ENCODE measurements at places on chromosomes 11 and 22.

DNA sequence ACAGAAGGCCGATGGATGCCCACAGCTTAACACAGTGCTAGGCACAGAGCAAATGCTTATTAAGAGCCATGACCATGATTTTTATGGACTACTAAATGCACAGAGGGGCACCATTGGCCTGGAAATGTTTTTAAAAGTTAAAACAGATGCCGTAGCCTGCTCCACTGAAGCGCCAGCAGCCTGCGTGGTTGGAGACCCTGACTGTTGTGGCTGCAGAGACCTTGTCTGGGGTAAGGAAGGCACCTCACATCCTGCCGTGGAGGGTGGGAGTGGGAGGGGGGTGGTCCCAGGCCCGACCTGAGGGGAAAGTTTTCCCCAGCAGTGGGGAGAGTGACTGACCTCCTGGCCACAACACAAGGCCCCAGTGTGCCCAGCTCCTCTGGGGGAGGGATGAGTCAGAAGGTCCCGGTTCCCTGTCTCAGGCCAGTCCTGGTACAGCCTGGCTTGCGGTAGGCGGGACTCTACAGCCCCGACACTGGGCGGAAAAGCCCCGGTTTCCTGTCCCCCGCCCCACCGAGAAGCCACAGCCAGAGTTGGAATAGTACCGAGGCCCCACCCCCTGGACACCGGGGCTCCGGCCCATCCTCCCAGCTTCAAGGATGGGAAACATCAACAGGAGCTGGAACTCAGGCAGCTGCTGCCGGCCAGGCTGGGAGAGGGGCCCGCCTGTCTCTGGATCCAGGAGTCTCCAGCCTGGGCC lies 7.0 kb downstream of the CHST1 start:
- peak; percentile 83 for DNase-seq

GRCh38 chr22:19821523-19822300 lies 33.0 kb downstream of the GNB1L start:
- no peak for DNase-seq

GRCh38 chr11:12810568-12810894 lies 136.3 kb downstream of the TEAD1 start:
- peak; percentile 48 for DNase-seq

- DNase-seq: no peak
These were observed 132.0 kb downstream of the BUD13 start for GRCh38 chr11:116640641-116641402.

DNA sequence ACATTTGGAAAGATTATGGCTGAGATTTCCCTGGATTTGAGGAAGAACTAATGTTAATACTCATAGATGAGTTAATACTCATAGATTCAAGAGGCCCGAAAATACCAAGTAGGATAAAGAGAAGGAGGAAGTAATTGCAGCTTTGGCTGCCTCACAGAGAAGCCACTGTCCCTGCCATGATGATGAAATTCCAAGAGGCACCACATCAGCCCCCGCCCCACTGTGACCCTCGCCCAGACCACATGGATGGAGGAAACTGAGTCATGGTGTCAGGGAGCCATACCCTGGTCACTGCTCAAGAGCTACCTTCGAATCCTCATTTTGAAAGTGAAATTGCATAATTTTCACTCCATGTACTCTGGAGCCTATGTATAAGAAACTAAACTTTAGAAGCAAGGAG lies 92.9 kb upstream of the SLC22A12 start:
- DNase-seq: no peak

DNA sequence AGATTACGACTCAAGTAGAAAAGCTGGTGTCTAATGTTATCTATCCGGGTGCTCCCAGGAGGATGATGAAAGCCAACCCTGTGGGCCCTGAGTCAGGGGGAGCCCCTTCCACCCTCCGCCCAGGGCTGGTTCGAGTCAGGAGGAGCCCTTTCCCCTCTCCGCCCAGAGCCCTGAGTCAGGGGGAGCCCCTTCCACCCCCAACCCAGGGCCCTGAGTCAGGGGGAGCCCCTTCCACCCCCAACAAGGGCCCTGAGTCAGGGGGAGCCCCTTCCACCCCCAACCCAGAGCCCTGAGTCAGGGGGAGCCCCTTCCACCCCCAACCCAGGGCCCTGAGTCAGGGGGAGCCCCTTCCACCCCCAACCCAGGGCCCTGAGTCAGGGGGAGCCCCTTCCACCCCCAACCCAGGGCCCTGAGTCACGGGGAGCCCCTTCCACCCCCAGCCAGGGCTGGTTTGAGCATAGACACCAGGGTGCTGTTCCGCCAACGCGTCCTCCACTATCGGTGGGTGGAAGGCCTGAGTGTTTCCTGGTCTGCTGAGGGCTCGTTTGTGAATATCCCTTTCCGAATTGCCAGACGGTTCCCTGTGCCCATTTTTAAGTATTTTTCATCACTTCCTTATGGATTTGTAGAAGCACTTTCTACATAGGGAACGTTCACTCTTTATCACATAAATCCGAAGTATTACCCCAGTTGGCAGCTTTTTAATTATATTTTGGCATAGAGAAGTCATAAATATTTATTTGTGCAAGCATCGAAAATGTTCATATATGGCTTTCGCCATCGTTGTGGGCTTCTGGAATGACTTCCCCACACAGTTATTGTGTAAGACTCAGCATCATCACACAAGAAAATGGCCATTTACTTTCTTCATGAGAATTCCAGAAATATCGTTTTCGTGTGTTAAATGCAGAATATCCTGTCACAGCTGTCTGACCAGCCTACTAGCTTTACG lies 380.6 kb downstream of the BRD1 start:
- no peak for DNase-seq

DNA sequence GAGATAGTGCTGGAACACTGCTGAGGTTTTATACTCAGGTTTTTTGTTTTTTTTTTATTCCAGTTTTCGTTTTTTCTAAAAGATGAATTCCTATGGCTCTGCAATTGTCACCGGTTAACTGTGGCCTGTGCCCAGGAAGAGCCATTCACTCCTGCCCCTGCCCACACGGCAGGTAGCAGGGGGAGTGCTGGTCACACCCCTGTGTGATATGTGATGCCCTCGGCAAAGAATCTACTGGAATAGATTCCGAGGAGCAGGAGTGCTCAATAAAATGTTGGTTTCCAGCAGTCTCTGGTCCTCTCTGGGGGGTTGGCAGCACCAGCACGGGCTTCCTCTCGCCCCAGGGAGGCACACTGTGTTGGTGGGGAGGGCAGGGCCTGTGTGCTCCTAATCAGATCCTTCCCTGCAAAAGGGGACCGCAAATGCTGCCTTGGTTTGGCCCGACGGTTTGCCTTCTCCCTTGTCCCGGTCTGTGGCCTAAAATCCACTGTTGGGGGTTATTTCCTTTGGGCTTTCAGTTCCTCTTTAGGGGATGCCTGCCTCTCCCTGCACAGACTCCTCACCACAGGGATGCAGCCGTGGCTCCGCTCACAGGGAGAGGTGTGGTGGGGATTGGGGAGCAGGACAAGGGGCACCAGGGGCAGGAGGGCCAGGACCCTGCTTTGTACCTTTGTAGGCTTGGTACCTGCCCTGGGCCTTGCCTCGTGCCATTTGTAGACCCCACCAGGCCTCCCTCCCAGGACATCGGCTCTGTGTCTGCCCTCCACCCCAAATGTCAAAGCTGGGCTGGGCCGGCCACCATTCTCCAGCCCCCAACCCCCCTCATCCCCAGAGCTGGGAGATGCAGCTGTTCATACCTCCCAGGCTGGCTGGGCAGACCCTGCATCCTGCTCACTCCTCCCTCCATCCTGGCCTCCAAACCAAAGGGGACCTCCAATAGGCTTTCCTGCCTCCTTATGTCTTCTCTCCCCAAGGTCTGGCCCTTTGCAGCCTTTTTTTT lies 13.5 kb downstream of the MCAT start:
- DNase-seq: no peak

DNA sequence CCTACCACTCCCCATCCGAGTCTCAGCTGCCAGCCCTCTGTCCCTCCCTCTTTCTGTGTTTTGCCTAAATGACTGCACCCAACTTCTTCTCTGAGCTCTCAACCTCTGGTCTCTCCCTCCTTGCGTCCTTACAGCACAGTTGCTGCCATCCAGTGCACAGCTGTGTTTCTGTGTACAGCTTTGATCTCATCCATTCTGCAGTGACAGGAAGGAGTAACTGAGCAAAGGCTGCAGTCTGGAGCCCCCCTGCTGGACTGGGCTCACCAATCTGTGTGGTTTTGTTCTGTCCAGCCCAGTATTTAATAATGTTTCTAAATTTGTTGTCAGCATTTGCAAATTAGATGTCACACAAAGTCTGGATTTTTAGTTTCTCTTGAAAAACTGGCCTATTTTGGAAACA lies 43.8 kb downstream of the PRR5L start:
- DNase-seq: no peak

DNA sequence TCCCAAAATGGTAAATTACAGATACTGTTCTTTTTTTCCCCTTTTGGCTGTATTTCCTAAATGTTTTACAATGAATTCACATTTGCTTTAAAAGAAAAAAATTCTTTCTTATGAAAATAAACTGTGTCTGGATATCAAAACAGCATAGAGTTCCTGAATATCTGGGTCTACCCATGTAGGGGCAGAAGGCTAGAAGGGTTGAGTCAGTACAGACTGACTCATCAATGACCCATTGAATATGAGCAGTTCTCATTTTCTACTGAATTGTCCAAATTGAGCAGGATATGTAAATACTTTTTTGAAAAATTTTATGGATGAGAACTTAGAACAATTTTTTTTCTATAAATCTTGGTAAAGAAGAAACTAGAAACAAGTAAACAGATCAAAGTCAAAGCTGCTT lies 16.3 kb upstream of the C11orf87 start:
- DNase-seq: no peak

DNA sequence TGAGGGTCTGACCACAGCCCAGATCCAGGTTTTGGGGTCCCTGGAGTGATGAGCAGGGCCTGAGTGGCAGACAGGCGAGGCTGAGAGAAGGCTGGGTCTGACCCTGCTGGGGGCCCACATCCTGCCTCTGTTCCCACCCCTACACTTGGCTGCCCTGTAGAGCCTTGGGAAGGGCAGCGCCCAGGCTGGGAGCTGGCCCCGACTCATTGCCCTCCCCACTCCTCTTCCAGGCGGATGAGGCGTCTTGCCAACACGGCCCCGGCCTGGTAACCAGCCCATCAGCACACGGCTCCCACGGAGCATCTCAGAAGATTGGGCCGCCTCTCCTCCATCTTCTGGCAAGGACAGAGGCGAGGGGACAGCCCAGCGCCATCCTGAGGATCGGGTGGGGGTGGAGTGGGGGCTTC lies 4.9 kb downstream of the DERL3 start:
- peak; percentile 61 for DNase-seq

DNA sequence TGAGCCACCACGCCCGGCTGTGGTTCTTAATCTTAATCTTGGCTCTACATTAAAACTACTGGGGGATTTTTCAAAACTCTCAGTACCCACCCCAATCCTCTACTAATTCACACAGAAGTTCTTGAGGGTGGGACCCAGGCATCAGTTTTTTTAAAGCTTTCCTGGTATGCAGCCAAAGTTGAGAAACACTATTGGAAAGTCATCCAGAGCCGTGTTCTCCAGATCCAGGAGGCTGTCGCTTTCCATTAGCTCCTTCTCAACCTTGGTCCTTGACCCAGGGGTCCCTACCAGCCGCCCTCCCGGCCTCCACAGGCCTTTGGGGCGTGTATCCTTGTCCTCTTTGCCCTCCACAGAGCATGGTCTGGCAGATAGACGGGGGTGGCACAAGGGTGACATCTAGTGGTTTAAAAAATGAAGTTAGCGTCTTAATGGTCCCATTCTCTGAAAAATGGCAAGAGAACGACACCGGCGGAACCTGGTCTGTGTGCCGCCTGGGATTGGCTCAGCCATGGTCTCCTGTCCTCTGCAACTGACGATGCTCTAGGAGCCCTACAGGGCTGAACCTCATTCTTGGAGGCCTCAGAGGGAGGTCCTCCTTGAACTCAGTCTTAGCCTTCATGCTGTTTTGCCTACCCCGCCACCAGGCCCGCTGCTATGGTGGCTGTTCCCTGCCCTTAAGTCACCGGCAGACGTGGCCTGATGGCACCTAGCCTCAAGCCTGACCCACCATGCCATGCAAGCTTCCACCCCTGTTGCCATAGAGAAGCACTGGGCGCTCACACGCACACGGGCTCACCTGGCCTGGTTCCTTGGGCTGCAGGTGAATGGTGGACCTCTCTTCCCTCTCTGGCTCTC lies 152.0 kb upstream of the SYN3 start:
- no peak for DNase-seq

DNA sequence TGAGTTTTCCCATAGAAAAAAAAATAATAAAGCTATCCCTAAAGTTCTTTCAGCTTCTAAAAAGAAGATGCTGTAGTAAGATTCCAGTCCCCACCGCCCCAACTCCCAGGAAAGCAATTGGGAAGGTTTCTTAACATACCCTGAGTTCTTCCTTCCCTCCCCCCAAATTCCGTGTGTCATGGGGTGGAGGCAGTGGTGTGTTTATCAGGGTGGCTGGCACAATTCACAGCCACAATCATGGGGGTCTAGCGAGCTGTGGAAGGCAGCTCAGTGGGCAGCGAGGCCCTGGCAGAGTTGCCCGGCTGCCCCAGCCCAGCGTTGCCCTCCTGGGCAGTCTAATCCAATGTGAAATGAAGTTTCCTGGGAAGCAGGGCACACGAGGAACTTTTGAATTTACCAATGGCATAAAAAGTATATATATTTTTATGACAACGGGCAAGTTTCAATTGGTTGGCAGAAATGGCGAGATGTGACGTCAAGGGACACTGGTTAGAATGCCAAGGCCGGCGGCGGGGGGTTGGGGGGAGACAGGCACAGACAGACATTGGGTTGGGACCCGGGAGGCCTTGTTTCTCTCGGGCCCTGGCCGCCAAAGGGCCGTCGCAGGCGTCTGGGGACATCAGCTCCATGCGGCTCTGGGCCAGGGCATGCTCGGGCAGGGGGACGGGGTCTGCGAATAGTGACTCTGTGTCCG lies 80.7 kb upstream of the PPARA start:
- DNase-seq: peak; percentile 90

- no peak for DNase-seq
These were observed 431 bp downstream of the SLC37A2 start for GRCh38 chr11:125063429-125064043.

DNA sequence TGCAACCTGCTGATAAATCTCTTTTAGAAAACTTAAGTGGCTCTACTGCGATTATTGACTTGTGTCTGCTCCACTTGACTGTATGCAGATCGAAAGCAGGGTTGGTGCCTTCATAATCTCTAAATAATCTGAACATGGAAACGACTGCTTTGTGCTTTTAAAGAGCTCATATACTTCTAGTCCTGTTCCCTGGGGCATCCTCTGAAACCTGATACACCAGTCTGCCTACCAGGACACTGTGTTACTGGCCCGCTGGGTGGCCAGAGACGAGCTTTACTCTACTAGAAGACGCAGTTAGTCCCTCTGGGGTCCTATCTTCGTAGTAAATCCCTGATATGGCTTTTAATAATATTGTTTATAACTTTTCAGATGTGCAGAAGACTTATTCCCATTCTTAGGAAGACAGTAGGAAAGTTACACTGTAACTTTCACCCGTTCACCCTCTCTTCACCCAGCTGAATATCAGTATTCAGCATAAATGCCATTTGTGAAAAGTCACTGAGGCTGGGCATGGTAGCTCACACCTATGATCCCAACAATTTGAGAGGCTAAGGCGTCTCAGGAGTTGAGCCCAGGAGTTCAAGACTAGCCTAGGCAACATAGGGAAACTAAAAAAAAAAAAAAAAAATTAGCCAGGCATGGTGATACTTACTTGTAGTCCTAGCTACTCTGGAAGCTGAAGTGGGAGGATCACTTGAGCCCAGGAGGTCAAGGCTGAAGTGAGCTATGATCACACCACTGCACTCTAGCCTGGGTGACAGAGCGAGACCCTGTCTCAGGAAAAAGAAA lies 9.0 kb upstream of the HTR3B start:
- DNase-seq: no peak

GRCh38 chr22:19866665-19867009 lies 12.0 kb upstream of the GNB1L start:
- DNase-seq: no peak

GRCh38 chr11:69828276-69828970 lies 9.2 kb upstream of the FGF3 start:
- DNase-seq: no peak
